ENCODE measurements at places on chromosomes 6 and 20. TPM values are rescaled to one million over a fixed set of nuclear protein-coding genes. Genes with fewer than 3 reads are reported as not detected.

The GSS gene
- total RNA-seq: 54.7 TPM

The LINC00237 gene
- total RNA-seq: not detected

The CYP21A2 gene
- total RNA-seq: 0.27 TPM

DNA sequence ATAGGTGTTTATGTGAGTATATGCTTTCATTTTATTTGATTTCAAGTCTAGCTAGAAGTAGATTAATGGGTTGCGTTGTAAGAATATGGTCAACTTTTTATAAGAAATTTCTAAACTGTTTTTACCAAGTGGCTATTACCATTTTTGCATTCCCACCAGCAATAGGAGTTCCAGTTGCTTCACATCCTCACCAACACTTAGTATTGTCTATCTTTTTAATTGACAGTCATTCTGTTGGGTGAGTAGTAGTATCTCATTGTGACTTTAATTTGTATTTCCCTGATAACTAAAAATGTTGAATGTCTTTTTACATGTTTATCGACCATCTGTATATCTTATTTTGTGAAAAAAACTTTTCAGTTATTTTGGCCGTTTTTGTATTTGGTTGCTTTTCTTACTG is 135.3 kb downstream of the AKAP7 start:
- no peak for DNase-seq

The LAMA2 gene
- 24.0 TPM for total RNA-seq

The EYS gene
- total RNA-seq: not detected

DNA sequence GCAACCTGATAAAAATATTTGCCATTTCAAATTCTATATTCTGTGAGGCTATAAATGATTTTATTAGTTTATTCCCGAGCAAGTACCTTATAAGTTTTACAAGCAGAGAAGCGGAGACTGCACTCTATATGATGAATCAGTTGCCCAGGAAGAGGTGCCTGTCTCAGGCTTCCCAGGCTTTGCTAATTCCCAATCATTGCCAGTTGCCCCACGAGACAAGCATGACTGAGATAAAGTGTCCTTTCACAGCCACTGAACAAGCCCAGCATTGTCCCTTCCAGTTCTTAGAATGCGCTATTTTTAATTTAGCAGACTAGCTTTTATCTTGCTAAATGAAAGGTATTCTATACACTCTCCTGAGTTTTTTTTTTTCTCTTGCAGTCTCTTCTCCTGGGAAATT is 260.7 kb downstream of the ALDH8A1 start:
- DNase-seq: no peak

DNA sequence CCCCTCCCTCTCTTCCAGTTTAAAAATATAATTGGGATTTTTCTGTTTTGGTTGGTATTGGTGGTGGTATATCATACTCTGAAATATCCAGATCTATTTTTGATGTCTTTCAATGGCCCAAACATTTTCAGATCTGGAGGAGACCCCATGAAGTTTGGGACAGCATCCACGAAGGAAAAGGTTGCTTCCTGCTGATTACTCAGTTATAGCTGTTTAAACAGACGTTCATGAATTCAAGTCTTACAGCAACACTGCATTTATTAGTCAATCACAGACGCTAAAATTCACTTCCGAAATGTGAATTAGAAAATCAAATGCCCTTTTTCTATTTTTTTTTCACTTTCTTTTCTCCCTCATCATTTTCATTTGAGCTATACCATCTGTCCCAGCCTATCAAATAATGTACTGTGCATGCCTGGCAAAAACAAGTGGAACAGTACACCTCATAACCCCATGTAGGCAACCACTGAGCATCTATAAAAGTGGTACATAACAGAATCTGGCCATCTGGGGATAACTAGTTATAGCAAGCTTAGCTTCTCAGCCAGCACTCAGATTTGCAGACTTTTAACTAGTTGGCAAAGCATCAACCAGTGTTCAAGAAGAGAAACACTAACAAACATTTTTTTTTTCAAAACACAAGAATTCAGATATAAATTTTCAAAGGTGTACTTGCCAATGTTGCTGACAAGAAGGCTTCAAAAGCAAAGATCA is 124.5 kb downstream of the HIVEP2 start:
- no peak for DNase-seq

GRCh38 chr6:37576336-37576737 is 76.6 kb upstream of the CCDC167 start:
- no peak for DNase-seq

DNA sequence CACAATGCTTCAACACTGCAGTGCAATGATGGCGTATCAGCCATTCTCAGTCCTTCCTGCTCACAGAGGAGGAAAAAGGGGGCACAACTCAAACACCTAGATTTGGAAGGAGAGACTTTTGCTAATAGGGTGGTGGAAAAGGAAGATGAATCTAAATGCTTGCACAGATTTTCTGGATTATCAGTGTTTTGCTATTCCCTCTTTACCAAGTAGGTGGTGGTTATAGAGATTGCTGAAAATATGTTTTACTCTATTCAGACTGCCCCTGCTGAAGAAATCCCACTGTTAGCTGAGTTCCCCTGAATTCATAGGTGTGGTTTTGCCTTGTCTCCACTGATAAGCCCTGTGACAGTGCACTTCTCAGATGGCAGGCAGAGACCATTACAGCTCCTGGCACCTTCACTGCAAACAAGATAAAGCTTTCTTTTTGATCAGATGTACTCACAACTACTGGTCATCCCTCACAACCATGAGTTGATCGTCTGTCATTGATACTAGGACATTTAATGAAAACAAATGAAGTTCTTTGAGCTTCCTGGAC is 311.4 kb downstream of the KIF16B start:
- no peak for DNase-seq

DNA sequence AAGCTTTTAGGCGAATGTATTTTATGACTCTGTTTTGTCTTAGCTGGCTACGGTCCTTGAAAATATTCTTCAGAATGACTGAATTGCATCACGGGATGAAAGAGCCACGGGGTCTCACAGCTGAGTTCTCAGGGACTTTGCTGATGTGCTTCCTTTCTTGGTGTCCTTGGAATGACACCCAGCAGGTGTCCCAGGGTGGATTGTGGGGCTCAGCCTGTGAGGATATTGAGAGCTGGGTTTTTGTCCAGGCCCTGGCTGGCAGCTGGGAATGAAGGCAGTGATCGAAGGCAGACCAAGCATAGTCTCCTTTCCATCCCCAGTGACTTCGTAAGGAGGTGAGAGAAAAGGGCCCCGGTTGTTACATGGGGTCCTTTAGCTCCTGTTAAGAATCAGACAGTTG is 18.8 kb upstream of the MAPK13 start:
- DNase-seq: no peak

DNA sequence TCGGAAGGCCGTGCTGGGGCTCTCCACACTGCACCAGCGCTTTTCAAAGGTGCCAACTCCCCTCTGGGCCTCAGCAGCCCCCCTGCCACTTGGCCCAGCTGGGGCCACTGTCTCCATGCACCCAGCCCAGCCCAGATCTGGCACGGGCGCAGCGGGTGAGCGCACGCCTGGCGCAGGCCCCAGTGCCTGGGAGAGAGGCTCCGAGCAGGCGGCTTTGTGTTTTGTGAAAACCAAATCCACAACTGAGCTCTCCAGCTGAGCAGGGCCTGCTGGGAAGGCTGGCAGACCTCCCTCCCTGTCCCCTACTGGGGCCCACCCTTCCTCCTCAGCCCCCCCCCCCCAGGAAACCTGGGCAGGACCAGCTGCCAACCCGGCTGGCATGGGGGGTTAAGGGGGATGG is 17.0 kb downstream of the MDGA1 start:
- no peak for DNase-seq

- no peak for DNase-seq
Observed at GRCh38 chr20:63372971-63373885, 12.1 kb upstream of the CHRNA4 start.

- DNase-seq: no peak
Observed at GRCh38 chr6:3260772-3261517, 2.2 kb downstream of the PSMG4 start.

DNA sequence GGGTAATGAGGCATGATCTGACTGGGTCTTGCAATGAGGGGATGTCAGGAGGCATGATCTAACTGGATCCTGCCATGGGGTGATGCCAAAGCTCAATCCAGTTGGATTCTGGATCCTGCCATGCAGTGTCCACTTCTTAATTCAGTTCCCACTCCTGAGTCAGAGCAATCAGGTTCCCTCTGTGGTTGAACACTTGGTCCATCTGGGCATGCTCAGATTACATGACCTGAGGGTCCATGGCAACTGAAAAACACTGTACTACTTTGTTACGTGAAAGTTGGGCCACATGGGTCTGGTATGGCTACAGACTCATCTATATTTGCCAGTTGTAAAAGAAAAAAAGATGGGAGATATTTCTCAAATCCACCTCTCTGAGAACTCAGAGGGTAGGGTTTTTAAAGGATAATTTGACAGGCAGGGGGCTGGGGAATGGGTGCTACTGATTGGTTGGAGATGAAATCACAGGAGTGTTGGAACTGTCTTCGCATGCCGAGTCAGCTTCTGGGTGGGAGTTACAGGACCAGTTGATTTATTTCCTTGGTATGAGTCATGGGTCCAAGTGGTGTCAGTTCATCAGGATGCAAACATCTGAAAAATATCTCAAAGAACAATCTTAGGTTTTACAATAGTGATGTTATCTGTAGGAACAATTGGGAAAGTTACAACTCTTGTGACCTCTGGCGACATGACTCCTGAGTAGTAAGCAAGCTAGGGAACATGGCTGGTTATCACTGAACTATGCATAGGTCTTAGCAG is 21.6 kb downstream of the C6orf163 start:
- DNase-seq: no peak

- no peak for DNase-seq
Observed at GRCh38 chr20:24658920-24659660, 189.7 kb downstream of the SYNDIG1 start.

DNA sequence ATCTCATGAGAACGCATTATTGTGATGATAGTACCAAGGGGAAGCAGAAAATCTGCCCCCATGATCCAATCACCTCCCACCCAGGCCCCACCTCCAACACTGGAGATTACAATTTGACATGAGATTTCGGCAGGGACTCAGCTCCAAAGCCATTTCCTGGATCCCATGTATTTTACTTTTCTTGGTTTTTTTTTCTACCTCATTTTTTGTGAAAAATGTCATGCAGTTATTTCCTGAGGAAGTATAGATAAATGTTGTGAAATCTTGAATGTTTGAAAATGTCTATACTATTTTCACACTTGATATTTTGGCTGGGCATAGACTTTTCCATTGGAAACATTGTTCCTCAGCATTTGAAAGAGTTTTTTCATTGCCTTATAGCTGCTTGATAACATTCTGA is 9.1 kb upstream of the BRPF3 start:
- DNase-seq: no peak

The MTCH1 gene
- 171 TPM for total RNA-seq

- DNase-seq: no peak
Observed at GRCh38 chr20:46353500-46354206, 45.4 kb upstream of the CDH22 start.

GRCh38 chr6:125066964-125067363 is 86.6 kb upstream of the TPD52L1 start:
- DNase-seq: no peak

DNA sequence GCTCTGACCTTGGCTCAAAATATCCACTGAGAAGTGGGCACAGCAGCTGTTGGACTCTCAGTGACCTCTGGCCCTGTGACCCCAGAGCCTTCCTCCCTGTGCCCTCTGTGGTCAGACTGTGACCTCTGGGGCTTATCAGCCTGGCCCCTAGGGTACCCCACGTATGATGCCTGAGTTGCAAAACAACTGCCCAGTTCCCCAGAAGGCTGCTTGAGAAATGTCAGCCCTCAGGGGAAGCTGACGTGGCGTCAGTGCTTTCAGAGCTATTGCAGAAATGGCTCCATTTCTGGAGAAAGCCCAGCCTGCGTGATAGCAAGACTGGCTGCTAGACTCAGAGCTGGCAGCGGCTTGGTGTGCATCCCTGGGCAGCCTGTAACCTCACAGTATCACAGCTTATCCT is 31.5 kb upstream of the TGM2 start:
- peak; percentile 76 for DNase-seq

GRCh38 chr6:45920819-45921511 is 94.7 kb downstream of the CLIC5 start:
- no peak for DNase-seq

GRCh38 chr6:170039156-170040114 is 251.4 kb downstream of the DLL1 start:
- DNase-seq: peak; percentile 74

DNA sequence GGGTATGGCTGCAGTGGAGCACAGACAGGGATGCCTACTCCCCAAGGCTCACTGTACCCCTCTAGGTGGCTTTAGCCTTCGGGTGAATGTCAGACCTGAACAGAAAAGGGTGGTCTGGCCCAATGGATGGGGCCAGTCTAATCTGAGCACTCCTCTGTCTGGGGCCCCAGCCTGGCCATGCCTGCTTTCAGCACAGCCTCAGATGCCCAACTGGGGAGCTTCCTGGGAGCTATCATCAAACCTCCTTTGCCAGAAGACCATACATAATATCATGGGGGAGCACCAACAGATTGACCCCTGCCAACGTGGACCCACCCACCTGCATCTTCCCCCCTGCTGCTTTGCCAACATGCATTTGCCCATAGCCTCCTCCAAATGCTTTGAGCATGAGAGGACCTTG is 454.1 kb upstream of the KHDRBS2 start:
- DNase-seq: no peak

DNA sequence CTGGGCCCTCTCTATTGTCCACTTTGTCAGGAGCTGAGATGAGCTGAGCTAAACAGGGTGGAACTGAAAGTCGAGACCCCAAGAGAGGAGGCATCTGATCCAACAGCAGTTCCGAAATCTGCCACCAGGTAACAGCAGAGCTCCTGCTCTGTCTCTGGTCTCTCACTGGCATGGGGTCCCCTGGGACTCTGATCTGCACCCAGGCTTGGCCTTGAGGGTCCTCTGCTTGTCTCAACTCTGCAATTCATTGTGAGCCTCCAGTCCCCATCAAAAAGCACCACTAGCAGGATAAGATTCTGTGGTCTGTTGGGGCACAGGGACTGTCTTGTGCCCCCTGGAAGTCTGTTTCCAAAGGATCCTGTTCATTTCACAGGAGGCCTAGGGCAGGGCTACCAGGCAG is 62.5 kb upstream of the TOP1 start:
- DNase-seq: peak; percentile 77

The TRIM31 gene
- total RNA-seq: not detected

The SMLR1 gene
- total RNA-seq: not detected

DNA sequence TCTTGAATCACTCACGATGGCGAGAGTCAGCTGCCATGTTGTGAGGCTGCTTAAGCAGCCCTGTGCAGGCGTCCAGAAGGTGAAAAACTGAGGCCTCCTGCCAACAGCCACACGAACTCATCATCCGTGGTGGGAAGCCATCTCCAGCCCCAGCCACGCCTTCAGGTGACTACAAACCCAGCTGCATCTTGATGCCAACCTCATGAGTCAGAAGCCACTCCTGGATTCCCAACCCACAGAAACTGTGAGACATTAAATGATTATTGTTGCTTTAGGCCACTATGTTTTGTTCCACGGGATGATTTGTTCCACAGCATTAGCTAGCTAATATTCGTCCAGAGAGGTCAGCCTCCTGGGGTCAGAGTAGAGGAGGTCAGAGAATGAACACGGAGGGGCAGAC is 80.5 kb downstream of the SNX5 start:
- DNase-seq: no peak
